ENCODE measurements at places on chromosomes 11 and 22.

GRCh38 chr11:111969344-111969743 lies 32.2 kb downstream of the DIXDC1 start:
- DNase-seq = no peak

GRCh38 chr11:73141309-73142127 lies 600 bp downstream of the FCHSD2 start:
- DNase-seq = peak; percentile 78

DNA sequence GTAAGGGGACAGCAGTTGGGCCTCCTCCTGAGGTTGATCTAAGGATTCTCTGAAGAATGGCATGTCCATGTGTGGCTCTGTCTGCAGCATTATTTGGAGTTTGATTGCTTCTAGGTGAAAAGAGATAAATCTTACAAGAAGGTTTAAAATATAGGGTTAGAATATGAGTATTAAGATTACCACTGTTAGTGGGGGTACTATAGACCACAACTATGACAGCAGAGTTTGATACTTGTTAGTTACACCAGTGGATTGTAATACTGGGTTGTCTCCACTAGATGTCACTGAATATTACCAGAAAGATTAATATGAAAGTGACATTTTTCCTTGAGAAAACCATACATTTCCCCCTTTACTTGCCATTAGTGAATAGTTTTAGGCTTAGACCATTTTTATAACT lies 47.9 kb downstream of the ZNF280B start:
- DNase-seq = no peak

DNA sequence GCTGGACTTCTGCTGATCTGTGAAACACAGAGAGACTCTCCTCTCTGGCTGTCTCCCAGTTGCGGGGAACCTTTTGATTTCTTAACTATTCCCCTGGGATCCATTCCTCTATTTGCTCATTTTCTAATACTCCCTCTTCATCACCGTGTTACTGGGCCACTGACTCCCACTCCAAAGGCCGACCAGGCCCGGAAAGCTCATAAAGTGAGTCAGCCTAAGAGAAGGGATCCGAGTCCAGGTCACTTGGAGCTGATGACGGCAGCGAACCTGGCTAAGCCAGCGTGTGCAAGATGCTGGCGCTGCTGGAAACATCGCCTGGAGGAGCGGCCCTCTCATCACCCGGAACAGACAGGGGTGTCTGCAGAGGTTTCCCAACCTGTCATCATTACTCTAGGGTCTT lies 112.8 kb downstream of the FBXO7 start:
- no peak for DNase-seq

- no peak for DNase-seq
Measured at GRCh38 chr11:66542362-66542761, 3.5 kb downstream of the ZDHHC24 start.

DNA sequence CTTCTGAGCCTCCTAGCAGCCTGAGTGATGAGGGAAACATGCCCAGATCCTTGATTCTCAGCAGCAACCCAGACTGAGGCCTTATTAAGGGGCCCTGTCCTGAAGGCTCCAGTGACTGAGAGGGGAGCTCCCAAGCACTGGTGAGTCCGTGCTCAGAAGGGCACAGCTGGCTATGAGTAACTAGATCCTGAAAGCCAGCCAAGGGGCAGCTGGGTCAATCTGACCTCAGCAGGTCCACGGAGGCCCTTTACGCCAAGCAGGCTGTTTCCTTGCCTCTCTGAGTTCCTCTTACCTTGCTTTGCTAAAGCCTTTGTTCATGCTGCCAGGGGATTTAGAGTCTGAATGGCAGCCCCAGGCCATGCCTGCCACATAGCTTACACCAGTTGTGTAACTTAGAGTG lies 19.3 kb upstream of the MIEF1 start:
- no peak for DNase-seq

- DNase-seq = no peak
Measured at GRCh38 chr22:39110631-39111561, 13.9 kb downstream of the APOBEC3H start.

DNA sequence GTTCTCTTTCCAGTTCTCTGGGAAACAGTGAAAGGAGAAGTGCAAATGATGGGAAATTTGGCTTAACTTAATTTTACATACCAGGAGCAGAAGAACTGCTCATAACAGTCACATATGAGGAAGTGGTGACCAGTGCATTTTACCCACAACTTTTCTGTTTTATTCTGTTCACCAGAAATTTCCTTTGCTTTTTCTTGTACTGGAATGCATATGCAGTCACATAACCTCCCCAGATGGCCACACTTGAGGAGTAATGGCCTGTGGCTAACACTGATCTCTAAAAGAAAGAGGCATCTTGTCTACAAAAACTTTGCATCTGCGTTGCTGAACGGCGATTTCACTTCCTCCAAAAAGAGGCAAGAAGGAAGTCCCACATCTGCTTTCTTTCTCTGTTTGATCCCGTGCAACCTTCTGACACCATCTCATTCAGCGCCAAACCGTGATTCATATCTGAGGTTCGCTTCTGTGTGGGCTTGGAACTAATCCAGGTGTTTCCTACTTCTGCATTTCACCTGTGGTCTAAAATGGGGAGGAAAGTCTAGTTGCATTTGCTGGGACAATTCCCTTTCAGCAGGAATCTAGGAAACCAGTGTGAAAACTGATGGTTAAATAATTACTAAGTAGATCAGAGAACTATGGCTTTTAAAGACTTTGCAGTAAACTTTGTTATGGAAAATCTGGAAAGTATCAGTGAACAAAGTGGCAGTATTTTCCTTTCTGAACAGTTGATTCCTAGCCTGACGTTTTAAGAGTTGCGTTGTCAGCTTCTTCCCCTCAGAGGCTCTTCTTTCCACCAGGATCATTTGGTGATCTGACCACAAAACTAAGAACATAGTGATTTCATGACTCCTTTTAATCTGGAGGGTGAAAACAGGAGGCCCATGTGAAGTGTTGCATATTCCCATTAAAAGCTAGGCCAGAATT lies 4.2 kb upstream of the MPEG1 start:
- DNase-seq = peak; percentile 56

DNA sequence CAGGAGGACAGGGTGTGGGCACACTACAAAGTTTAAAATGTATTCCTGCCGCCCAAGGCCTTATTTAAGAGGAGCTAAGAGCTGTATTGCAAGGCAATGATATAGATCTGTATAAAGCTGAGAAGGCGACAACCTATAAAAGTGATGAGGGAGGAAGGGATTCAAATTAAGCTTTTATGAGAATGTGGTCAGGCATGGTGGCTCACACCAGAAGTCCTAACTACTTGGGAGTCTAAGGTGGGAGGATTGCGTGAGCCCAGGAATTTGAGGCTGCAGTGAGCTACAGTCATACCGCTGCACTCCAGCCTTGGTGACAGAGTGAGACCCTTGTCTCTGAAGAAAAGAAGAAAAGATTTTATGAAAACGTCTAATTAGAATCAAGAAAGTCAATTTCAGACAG lies 9.7 kb upstream of the GLB1L3 start:
- no peak for DNase-seq

DNA sequence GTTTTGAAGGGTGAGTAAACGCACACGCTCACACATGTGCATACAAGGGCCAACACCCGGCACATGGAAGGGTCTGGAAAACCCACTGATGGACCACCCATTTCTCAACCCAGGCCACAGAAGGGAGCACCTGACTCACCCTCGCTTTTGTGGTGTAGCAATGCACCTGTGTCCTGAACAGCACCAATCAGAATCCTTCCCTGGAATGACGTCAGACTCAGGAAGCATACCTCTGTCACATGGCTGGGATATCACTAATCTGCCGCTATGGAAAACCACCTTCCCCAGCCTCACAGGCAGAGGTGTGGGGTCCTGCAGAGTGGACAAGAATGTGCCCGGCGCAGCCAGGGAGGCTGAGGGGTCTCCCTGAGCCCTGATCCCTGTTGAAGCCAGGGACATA lies 9.0 kb upstream of the OSM start:
- no peak for DNase-seq

GRCh38 chr11:106553304-106553703 lies 465.0 kb downstream of the GUCY1A2 start:
- DNase-seq = no peak

DNA sequence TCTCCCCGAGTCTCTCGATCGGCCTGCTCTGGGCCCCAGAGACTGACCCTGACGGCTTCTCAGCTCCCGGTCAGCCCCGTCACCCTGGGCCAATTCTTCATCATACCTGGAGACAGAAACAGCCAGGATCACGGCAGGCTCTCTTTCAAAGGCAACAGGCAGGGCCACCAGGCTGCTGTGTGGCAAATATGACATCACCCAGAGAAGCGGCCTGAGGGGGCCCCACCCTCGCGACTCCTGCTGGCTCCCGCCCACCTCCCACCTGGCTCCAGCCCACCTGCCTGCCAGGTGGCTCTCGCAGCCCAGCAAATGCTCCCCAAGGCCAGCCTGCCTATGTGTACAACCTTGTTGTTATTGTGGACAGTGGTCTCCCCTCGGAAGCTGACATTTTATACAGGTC lies 24.9 kb upstream of the PACSIN2 start:
- DNase-seq = no peak

DNA sequence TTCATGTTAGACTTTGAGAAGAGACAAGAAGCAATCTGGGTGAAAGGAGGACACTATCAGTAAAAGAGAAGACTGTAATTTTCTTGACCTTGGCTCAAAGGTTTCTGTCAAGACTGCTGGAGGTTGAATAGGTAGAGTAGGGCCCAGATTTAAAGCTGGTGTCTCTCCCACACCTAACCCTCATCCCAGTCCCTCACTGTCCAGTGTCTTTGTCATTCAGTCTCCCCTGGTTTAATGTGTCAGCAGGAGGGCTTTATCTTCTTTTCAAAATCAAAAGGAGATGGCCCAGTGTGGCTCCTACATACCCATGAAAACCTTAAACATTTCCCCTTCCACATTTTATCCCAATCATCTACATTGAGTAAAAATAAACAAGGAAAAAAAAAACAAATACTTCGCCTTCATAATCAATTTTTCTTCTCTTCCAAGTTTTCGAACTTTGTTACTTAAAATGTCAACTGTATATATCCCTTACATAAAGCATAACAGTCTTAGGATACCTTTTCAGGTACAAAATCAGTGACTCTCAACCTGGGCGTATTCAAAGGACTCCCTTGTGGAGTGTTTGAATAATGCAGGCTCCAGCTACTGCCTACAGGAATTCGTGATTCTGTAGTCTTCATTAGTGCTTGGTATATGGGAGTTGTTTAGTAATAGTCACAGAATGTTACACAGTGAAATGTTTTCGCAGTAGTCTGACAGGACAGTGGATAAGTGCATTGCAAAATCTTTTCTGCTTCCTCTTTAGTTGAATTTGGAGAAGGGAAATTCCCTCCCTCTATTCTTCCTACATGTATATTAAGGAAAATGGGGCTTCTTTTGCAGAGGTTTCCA lies 87.2 kb downstream of the FAT3 start:
- DNase-seq = no peak

DNA sequence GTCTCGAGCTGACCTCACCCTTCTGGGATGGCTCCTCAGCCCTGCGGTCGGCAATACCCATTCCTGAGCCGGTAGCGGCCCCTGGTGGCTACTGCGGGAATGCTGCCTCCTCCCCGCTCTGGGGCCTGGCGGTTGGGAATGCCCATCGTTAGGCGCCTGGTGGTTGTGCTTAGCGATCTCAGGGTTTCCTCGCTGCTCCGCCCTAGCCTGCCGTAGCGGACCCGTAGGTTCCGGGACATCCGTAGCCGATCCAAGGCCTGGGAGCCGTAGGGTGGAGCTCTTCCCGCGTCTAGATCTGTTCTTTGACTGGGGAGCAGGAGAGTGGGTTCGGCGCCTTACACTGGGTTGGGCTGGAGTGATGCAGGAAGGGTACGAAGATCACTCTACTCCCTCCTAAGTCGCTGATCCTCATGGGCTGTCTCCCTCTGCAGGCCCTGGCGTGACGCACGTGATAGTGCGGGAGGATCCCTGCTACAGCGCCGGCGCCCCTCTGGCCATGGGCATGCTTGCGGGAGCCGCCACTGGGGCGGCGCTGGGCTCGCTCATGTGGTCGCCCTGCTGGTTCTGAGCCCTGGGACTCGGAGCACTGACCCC lies 14.8 kb downstream of the PLEKHB1 start:
- peak; percentile 94 for DNase-seq

DNA sequence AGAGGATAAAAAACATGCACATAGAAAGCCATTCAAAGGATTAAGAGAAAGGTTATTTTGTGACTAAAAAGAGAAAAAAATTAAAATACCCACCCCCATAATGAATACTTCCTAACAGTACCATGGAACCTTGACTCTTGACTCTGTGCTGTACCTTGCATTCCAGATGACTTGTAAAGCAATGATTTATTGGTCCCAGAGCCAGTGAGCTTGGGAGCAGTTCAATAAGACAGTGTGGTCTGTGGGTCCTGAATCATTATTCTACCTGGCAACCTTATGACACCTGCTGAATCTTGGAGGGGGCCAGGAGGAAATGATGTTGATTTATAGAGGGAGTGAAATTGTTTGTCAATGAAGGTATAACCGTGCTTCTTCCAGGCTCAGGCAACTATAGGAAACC lies 34.2 kb upstream of the PAX6 start:
- no peak for DNase-seq

- DNase-seq = no peak
Measured at GRCh38 chr11:16606784-16607674, 131.4 kb upstream of the C11orf58 start.

- no peak for DNase-seq
Measured at GRCh38 chr11:62418733-62419132, at the start of gene SCGB1A1. TSS of gene SCGB1A1 (plus strand) at chr11:62419033. CDS start at chr11:62419096, 63 bp downstream.

DNA sequence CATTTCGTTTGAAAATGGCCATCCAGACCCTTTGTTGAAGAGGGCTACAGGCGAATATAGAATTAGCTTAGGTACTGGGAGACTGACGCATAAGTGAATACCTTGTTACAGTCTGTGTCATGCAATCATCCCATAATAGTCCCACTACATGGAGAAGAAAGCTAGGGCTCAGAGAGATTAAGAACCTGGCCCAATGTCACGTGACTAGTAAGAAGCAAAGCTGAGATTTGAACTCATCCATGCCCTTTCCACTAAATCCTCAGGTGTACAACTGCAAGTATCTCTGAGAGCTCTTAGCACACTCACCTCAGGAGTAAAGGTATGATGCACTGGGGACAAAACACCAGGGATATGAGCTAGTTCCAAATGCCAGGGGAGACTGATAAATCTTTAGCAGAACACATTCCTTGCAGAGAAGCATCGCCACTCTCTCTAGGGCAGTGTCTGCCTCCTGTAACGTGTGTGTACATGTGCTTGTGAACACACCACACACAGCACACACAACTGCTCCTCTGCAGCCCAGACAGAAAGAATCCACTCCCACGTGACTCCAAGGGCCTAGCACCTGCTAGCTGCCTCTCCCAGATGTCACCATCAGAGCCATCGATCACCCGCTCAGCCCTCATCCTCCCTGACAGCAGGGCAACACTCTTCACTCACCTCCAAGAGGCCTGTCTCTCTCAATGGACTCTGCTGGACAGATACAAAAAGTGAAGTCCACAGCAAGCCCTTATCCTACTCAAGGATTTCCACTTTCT lies 402.8 kb downstream of the NXPE2 start:
- no peak for DNase-seq

DNA sequence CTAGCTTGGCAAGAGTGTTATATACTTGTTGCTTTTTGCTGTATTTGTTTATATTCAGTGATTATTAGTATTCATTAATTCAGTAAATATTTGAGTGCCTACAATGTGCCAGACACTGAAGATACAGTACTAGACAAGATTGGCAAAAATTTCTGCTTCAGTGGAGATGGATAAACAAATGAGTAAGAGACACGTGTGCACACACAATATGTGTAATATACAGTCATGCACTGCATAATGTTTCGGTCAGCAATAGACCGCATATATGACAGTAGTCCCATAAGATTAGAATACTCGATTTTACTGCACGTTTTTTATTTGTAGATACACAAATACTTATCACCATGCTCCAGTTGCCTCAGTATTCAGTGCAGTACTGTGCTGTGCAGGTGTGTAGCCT lies 104.9 kb upstream of the GAL start:
- no peak for DNase-seq

GRCh38 chr11:114326151-114326550 lies 30.0 kb downstream of the NNMT start:
- no peak for DNase-seq
